ENCODE measurements at places on chromosomes 7 and 10.

- DNase-seq = no peak
Measured at GRCh38 chr7:84697506-84697905, 489.4 kb downstream of the SEMA3D start.

DNA sequence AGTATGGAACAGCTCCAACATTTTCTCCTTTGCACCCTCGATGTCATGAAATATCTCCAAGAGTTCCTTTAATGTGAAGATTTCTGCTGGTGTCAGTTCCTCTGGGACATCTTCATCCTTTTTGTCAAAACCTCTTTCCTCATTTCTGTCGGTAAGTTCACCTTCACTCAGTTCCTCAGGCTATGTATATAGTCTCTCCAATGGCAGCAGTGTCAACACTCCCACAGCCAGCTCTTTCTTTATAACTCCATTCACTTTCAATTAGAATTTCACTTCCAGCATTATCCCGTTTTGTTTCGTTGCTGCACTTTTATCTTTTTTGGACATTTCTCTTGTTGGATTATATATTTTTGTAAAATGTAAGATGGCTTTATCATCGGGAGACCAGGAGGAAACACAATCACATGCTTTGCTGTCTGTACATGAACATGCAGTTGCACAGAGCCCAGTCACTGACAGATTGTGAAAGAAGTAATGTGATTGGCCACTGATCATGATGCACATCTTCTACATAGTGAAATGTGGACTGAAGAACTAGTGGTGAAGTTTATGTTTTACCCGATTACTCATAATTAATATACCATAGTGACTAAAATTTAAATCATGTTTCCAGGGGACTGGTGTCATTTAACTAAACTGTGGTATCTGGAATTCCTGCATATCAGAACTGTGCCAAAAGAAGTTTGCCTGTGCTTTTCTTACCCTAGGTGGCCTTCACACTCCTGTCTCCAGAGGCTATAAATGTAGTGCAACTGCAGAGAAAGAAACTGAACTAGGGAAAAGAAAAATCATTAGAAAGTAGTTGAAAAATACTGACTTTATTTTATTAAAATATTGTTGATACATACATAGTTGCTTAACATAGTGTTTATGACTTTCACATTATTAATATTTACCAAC, 289.6 kb downstream of the PPP1R3A start:
- no peak for DNase-seq

DNA sequence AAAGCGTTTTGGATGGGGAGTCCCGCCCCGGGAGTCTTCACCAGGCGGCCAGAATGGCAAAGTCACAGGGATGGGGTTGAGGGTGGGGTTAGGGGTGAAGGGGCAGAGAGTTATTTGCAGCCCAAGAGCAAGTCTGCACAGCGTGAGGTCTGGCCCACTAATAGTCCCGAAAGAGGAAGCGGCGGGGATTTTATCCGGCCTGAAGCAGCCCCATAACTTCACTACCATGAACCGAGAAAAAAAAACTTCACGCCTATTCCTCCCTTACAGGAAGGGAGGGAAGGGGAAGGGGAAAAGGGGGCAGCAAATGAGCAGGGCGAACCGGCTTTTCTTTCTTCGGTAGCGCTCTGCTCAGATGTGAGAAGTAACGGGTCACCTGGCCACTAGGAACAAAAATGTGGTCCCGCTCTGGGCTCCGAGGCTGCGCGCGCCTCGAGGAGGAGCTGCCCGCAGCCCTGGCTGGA, 712 bp downstream of the ITPRIP start:
- DNase-seq = no peak

- no peak for DNase-seq
Measured at GRCh38 chr10:4770801-4771553, 55.0 kb upstream of the AKR1E2 start.

DNA sequence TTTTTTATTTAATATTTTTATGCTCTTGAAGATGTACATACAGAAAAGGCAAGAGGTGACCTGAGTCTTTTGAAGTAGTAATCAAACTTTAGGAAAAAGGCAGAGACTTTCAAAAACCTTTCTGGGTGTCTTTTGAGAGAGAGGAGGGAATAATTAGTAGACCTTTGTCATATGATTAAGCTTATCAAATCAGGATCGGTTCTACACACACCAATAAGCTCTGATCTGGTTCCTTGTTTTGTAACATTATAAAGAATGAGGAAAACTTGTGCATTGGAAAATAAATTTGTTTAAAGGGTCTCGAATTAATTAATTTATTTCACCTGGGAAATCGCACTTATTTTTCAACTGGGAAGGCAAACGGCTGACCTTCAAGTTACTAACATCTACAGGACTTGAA, 11.9 kb downstream of the TWIST1 start:
- no peak for DNase-seq

GRCh38 chr10:92413011-92413410, 122.0 kb downstream of the MARCHF5 start:
- DNase-seq = no peak

GRCh38 chr7:49643736-49644135, 129.7 kb upstream of the VWC2 start:
- DNase-seq = no peak

GRCh38 chr7:27200761-27201579, 1.1 kb upstream of the HOXA13 start:
- no peak for DNase-seq

DNA sequence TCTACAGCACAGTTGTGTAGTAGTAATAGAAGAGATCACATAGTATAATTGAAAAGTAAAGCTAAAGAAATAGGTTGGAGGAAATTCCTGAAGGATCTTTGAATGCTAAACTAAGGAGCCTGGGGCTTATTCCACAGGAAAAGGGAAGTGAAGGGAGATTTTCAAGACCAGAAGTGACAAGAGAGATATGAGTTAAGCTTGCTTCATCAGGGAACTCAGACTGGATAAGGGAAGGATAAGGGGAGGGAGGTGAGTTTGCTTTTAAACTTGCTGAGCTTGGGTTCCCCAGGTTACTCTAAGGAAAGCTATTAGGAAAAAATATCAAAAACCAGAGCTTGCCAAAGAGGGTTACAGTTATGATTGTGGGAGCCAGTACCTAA, 182.4 kb downstream of the RAPGEF5 start:
- no peak for DNase-seq

DNA sequence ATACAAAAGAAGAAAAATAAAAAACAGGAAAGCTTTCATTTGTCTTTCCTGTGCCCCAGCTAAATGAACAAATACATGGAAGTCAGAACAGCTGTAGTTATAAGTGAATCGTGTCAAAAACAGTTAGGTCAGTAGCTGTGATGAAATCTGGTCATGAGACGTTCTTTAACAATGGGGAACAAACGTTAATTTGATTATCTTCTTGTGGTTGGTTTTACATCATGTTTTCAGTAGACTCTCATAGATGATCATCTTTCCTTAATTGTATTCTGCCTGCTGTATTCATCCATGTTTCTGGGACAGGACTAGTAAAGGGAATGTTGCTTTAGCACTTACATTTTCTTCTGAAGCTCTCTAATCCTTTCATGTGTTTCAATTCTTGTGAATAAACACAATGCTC, 97.0 kb downstream of the PCLO start:
- no peak for DNase-seq

GRCh38 chr10:78700413-78700812, 368.4 kb upstream of the ZMIZ1 start:
- no peak for DNase-seq

DNA sequence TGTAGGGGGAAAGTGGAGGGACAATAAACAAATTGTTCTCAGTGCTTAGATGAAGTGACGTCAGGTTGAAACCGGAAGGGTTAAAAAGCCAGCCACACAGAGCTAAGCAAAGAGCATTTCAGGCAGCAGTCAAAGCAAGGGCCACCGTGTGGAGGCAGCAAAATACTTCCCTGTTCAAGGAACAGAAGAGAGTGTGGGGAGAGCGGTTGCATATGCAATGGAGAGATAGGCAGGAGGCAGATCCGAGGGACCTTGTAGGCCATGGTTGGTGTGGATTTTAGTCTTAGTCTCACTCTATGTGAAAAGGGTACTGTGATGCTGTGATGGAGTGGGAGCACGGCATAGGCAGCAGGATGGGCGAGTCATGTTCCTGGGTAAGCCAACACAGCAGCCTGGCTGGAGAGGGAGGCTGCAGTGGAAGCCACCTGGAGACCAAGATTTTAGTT, 3.8 kb upstream of the STN1 start:
- no peak for DNase-seq

- DNase-seq = no peak
Measured at GRCh38 chr10:32166365-32166764, 110.1 kb upstream of the KIF5B start.

GRCh38 chr10:89891006-89891535, 189.7 kb downstream of the KIF20B start:
- no peak for DNase-seq

DNA sequence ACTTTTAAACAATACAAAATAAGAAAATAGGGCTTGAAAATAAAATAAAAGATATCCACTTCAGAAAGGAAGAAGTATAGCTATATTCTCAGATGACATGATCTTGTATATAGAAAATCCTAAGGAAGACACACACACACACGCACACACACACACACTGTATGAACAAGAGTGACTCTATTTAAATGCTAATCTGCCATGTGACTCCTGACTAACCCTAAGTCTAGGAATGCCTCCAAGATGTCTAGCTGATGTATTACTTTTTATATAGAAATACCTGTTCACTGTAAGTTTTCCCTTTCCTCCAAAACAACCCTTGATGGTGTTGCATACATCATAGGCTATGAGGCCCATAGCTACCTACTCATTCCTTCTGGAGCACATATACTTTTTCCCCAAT, 173.1 kb upstream of the LRRTM3 start:
- no peak for DNase-seq

DNA sequence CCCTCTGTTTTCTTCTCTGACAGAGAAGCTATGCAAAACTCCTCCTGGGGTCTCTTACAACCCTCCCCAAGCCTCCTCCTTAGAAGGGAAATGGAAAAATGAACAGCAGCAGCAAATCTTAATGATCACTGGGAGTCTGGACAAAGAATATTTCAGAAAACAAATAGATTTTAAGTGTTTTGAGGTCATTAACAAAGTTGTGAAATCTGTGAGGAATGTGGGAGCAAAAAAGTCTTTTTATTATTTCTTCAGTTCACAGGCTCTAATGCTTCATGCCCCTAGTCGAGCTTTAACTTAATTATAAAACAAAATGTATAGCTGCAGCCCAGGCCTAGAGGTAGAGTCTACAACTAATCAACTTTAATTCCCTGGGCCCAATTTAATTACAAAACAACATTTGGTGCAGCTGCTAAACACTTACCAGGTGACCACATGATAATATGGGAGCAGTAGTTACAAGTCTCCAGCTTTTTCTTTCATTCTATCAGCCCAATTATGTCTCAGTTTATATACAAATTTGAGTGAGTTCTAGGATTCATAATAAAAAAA, 293.2 kb downstream of the THSD7A start:
- DNase-seq = no peak
